Head of caudate nucleus (tissue), 42 donors: ENCODE measurements at places on chromosomes 7 and 10.

DNA sequence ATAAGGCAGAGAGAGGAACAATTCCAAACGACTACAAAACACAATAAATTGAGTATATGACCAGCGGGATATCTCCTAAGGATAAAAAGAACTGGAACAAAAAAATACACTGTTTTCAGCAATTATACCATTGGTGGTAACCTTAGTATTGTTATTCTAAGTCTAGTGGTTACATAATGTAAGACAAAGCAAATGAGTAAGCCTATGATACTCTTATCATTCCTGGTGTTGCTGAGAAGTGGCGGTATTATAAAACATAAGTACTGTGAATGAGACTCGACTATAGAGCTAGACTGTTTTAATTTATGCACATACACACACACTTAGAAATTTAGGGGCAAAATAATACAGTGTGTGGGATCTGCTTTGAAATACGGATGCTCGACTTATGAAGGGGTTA lies 107.7 kb downstream of the NRBF2 start:
- no peak for DNase-seq

DNA sequence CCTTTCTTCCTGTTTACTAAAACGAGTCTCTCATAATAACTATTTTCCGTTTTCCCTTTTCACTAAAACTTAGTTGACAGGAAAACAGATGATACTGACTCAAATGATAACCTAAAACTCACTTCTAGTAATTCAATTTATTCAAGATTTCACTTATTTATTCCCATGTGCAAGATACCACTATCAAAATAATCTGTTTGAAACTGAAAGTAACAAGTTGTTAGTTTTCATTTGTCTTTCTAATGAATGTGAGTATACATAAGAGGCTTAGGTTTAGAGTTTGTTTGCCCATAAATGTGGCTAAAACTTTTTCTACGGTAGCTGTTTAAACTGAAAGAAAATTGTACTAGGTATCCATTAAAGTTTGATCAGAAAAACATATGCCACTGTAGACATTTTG lies 314.9 kb upstream of the STEAP1 start:
- DNase-seq, result no peak

DNA sequence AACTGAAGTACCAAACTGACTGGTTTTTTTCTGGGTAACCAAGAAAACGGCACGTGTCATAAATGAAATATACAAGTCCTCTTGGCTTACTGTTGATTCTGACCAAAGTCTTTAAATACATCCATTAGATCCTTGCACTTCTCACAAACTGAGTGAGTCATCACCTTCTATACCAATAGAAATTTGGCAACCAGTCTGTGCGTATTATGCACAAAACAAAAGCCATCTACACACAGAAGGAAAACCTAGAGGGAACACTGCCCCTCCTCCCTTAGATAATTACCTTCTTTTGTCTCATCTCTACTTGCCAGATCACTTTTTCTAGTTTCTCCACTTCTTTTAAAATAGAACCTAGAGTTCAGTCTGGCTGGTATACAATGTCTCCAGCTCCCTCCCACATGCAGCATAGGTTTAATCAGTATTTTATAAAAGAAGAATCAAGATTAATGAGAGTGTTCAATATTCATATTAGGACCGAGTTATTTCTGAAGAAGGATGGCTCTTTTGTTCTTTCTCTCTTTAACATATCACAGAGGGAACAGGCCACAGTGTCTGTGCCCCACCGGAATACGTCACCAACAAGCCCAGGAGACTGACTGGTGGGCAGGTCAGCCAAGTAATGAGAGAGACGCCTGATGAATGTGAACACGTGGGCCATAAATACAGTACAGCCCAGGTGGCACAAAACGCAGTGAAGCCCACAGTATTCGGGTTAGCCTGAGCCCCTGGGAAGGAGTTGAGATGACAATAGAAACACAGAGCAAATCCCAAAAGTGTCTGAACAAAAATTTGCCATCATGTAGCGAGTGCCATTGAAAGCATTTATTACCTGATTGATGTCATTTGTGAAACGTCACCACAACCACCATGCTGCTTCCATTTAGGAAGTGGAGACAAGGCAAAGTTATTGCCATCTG lies 91.3 kb downstream of the KIAA1549 start:
- no peak for DNase-seq

- no peak for DNase-seq
Measured at GRCh38 chr10:17115683-17116082, 13.9 kb downstream of the CUBN start.

- no peak for DNase-seq
Measured at GRCh38 chr7:140922741-140923345, 1.9 kb downstream of the BRAF start.

DNA sequence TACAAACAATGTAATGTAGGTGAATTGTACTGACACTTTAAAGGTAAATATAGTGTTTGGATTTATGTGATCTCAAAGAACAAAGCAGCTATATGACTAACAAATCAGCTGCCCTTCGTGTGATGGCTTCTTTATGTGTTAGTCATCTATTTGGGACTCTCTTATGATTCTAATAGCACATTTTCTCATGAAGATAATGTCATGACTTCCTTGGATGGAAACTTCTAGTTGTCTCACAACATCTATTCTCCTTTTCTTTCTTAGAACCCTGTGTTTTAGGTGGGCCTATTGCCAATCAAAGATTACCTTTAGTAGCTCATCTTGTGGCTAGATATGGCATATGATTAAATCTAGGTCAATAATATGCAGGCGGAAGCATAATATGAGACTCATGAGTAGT lies 45.0 kb downstream of the TMEM106B start:
- no peak for DNase-seq

DNA sequence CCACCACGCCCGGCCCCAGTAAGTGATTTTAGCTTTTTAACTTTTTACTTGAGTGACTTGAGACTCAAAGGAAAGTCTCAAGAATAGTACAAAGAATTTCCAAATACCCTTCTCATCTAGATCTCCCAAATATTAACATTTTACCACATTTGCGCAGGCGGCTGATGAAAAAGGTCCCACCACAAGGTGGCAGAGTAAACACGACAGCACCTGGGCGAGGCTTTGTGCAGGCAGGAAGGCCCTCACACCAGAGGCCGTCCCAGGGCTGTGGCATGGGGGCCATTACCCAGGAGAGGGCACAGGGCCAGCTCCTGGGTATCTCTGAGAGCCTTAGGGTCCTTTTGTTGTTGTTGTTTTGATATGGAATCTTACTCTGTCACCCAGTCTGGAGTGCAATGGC lies 50.0 kb upstream of the WIPI2 start:
- no peak for DNase-seq

- DNase-seq, result peak; percentile 9
Measured at GRCh38 chr7:38425509-38425908, 152.1 kb upstream of the TARP start.

DNA sequence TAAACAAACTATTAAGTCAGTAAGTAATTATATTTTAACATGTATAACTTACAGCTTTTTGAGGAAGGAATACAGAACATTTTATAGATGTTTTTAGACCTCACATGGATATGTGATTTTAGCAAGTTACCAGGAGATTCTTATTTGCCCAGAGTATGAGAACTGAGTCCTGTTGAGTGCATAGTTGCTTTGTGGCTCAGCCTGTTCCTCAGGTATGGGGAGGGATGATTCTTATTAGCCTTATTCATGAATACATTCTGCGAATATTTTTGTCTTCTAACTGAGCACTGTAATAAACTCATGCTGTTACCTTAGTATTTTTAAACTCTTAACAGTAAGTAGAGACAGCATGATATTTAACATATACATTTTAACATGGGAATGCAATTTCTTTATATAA lies 17.9 kb downstream of the BTAF1 start:
- DNase-seq, result no peak

DNA sequence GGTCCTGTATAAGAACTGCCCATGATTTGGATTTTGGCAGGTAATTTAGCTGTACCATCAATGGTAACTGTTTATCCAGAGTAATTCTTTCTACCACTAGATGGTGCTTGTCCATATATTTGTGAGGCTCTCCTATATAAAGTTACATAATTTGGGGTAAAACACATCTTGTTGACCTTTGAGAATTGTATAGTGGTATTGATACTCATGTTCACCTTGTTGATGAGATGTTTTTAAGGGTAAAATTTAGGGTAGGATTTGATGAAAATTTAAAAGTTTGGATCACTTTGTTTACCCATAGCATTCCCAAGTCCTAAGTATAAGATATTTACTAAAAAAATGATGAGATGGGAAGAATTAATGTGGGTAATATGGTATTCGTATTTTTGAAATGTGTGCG lies 31.6 kb downstream of the ST7 start:
- DNase-seq, result no peak

DNA sequence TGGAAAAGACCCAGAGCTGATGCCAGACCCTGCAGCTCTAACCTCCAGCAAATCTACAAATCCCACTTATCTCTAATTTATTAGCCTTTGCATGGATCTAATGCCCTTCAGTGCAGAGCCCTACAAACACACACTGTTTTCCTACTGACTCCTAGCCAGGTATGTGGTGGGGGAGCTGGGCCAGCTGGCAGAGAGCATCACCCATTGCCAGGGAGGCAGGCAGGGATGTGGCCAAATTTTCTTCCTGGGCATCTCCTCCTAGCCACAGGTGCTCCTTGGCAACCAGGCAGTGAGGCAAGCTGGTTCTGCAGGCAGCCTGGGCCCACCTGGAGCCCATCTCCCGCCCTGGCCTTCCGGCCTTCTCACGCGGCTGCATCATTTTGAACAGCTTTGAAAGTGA lies 55.9 kb upstream of the EMX2 start:
- no peak for DNase-seq

DNA sequence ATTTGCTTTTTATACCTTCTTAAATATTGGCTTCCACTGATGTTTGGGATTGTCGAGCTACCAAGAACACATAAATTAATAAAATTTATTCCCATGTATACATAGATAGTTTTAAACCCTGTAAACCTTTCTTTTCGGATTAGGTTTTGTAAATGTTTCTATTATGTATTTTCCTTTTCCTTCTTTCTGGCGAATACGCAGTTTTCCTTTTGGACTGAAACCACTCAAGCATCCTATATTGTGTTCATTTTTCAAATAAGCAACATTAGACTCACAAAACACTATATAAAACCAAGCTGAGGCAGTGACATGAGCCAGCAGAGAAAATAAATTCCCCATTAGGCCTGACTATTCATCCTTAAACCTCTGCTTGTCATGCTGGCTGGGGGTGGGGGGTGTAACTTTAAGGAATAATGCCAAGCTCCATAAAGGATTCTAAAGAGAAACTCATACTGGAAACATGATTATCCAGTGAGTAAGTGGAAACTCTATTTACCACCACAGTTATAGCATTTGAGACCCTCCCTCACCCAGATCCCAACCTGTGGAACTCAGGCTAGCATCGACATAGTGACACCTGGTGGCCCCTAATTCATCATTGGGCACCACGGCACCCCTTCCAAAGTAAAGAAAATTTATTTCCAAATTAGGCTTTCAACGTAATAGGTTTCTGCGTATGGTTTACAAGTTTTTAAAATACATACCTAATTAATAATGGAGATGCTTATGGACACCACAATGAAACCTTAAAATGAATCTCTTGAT lies 86.5 kb upstream of the CELF2 start:
- DNase-seq, result no peak

DNA sequence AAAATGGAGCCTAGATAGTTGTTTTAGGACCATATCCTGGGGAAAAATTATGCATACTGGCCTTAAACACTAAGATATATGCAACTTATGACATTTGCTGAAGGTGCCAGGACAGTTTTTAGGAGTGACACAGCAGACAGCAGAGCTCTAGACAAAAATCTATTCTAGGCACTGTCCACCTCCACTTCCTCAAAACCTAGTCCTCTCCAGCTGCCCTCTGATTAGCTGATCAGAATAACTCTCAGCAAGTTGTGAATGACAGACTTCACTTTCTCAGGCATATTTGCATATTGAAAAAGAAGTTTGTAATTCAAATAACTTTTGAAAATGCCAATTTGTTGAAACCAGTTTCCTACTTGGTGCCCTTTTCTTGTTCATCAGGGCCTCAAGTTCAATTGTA lies 152.3 kb upstream of the STEAP4 start:
- DNase-seq, result no peak

- DNase-seq, result no peak
Measured at GRCh38 chr10:132539894-132540293, 2.3 kb downstream of the INPP5A start.

GRCh38 chr10:77071956-77072355 lies 565.7 kb downstream of the KCNMA1 start:
- DNase-seq, result no peak

DNA sequence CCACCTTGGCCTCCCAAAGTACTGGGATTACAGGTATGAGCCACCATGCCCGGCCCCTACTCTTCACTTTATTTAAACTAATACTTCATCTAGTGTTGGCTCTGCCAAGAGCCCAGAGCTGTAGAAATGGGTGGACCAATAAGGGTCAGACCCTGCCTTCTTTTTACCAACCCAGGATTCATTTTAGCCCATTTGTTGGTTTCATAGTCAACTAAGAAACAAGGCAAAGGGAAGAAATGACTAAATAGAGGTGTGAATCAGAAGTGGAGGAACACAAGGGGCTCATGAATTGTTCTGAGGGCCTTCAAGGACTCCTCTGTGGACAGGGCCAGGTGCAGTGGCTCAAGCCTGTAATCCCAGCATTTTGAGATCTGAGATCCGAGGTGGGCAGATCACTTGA lies 1.1 kb downstream of the ANKRD2 start:
- no peak for DNase-seq

GRCh38 chr10:104526188-104526587 lies 114.9 kb upstream of the SORCS3 start:
- no peak for DNase-seq

DNA sequence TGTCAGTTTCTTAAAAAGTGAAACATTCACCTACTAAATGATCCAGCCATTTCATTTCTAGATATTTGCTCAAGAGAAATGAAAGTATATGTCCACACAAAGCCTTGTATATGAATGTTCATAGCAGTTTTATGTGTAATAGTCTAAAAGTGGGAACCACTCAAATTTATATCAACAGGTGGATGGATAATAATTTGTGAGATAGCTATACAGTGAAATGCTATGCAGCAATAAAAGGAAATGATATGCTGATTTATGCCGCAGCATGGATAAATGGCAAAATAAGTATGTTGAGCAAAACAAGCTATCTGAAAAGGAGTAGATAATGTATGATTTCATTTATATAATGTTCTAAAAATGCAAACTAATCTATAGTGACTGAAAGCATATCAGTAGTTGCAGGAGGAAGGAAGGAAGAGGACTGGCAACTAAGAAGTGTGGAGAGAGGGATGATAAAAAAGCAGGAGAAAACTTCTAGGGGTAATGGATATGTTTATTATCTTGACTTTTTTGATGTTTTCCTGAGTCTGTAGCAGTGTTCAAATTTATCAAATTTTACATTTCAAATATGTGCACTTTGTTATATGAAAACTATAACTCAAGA lies 80.6 kb downstream of the ABCB5 start:
- no peak for DNase-seq
